ENCODE measurements at places on chromosomes 7 and 10.

DNA sequence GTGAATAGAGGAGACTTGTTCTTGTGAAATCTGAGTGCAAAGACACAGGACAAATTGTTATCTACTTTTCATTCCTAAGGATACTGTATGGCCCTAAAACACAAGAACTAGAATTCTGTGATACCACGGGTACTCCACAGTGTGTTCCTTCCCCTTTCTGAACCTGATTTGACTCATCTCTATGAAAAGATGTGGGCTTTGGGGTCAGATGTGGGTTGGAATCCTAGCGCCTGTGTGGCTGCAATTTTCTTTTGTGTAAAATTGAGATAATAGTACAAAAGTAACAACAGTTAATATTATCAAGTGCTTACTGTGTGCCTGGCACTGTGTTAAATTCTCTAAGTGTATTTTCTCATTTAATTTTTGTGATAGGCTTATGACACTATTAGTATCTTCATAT lies 8.1 kb downstream of the SRGN start:
- no peak for DNase-seq

DNA sequence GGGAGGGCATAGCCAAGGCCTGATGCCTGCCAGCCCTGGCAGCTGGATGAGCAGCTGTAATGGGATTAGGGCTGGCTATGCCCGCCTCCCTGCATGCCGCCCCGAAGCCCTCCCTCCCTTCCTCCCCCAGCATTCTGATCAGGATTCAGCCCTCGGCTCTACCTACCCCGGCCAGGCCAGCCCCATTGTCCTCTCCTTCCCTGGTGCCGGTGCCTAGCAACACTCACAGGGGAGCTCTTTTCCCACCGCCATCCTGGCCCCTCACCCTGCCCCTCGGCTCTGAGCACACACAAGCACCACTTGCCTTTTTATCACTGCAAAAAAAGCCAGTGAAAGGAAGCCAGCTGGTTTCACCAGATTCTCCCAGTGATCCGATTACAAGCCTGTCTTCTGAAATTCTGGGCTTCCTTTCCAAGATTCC lies 9.0 kb upstream of the ADCYAP1R1 start:
- no peak for DNase-seq

DNA sequence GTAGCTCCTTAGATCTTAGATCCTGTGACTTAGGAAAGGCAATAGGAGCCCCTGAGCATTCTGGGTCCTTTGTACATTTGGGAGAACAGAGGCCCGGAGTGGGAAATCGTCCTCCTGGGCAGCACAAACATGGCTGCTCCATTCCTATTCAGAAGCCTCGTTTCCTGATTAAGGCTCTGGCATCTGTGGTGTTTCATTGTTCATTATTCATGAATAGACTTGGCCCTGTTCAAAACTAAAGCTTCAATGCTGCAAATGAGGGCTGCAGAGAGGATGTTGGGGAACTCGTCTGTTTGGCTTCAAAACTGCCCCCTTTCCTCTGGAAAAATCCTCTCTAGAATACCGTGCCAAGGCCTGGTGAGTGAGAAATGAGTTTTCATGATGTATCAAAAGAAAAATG lies 3.4 kb upstream of the HTRA1 start:
- no peak for DNase-seq

DNA sequence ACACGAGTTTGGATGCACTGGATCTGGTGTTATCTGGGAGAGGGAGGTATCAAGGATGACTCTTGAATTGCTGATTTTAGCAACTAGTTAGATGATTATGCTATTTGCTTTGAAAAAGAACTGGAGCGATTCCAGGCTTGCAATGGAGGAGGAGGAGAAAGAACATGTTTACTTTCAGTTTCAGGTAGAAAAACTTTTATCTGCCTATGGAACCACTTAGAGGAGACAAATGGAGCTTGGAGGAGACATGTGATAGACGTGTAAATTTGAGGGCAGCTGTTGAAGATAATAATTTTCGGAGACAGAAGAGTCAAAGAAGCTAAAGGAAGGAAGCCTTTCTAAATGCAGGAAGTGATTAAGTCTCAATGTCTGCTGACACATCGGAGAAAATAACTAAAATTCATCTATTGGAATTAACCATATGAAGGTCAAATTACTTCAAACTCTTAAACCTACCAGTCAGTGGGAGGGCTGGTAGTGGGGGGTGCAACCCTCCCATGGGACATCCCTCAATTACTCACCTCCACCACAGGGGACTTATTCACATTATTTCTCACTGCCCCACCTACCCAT lies 56.4 kb upstream of the GNAI1 start:
- no peak for DNase-seq
